ENCODE measurements at places on chromosomes 13 and 19. TPM values are rescaled to one million over a fixed set of nuclear protein-coding genes. Genes with fewer than 3 reads are reported as not detected.

- DNase-seq = no peak
These were observed 144.8 kb downstream of the LIG4 start for GRCh38 chr13:108070491-108070890.

The PTGIR gene
- total RNA-seq = 14.8 TPM

The SOHLH2 gene
- not detected for total RNA-seq

- no peak for DNase-seq
These were observed 646.2 kb upstream of the MIR17HG start for GRCh38 chr13:90701264-90701663.

GRCh38 chr13:40350283-40350992, 316.0 kb downstream of the FOXO1 start:
- DNase-seq = no peak

- peak; percentile 48 for DNase-seq
These were observed 15.7 kb downstream of the FEM1A start for GRCh38 chr19:4807188-4807587.

GRCh38 chr19:2511991-2512390, 36.1 kb downstream of the GADD45B start:
- DNase-seq = no peak

DNA sequence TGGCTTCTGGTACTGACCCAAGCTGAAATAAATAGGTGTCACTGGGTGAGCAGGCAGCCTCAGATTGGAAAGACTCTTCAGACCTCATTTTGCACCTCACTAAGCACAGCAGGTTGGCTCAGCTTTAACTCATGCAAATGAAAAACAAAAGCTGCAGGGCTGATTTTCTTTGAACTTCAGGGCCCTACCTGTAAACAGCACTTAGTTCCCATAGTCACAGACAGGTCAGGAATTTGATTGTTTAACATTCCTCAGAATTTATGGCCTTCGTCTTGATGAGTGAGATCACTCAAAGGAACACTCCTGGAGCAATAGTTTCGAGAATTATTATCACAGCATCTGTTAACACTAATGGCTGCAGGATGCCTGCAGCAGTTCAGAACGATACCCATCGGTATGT, 718.5 kb downstream of the EFNB2 start:
- DNase-seq = no peak

GRCh38 chr19:1745589-1746031, 7.7 kb upstream of the ONECUT3 start:
- no peak for DNase-seq

The C5AR1 gene
- 15.6 TPM for total RNA-seq

GRCh38 chr19:16342002-16342715, 17.5 kb downstream of the KLF2 start:
- DNase-seq = peak; percentile 52

DNA sequence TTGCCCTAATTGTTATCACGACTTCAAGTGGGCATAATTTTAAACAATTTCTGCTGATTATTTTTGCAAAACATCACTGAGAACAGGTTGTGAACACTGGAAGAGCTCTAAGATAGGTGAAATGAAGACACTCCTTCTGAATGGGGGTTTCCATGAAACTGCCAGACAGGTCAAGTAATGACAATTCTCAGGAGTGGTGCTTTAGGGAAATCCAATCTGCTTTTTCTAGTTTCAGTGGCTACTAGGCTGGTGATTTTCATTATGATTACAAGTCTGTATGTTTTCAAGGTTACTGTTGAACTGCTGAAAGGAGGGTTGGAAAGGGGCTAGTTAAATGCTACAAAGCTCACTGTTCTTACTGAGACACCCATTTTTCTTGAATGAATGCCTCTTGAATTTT, 1724.2 kb downstream of the PCDH9 start:
- DNase-seq = no peak

- DNase-seq = no peak
These were observed 1.6 kb downstream of the TTYH1 start for GRCh38 chr19:54416695-54417491.

Data from left cardiac atrium (tissue), 4 donors.